ENCODE measurements at places on chromosomes 2 and 18.

DNA sequence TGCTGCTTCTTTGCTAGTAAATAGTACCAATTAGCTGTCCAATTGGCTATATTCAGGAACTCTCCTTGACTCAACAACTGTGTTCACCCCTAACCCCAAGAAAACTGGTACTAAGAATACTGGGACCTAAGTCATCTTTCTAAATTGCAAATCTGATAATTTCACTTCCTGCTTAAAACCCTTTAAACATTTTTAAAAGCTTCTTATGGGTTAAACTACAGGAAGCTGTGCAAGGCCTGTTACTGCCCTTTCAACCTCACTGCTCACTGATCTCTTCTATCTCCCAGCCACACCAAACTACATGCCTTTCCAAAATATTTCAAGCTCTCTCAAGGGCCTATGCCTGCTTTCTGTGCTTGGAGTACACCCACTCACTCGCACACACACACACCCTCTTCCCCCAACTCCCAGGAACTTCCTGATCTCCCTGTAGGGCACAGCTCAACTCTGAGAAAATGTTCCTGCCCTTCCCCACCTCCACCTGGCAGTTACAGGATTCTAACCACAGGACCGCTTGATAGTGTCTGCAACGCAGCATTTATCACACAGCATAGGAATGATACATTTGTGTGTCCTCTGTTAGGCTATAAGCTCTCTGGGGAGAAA lies 6.7 kb downstream of the LMAN1 start:
- DNase-seq = no peak

DNA sequence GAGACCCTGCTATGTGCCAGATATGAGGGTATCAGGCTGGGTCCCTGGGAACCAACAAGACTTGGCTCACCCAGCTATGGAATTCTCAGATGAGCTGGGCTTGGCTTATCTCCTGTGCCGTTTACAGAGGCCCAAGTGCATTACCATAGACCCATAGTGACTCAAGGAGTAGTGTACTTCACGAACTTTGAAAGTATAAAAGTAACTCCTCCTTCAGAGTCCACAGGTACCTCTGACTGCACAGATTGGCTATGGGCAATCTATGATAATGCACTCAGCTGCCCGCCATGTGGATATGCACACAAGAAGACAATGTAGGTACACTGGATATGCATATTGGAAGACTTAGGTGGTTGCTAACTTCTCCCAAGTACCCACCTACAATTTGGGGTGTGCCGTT lies 78.4 kb downstream of the QPCT start:
- DNase-seq = no peak

GRCh38 chr2:120791962-120792297 lies 56.3 kb downstream of the GLI2 start:
- no peak for DNase-seq

- peak; percentile 71 for DNase-seq
Measured at GRCh38 chr2:171712051-171712450, 24.8 kb downstream of the DYNC1I2 start.

- DNase-seq = no peak
Measured at GRCh38 chr2:217880891-217881290, 121.9 kb downstream of the TNS1 start.
